ENCODE measurements at places on chromosomes 5 and 9.
A peak's percentile ranks its signal among the peaks of the same experiment; 100 is the strongest.

DNA sequence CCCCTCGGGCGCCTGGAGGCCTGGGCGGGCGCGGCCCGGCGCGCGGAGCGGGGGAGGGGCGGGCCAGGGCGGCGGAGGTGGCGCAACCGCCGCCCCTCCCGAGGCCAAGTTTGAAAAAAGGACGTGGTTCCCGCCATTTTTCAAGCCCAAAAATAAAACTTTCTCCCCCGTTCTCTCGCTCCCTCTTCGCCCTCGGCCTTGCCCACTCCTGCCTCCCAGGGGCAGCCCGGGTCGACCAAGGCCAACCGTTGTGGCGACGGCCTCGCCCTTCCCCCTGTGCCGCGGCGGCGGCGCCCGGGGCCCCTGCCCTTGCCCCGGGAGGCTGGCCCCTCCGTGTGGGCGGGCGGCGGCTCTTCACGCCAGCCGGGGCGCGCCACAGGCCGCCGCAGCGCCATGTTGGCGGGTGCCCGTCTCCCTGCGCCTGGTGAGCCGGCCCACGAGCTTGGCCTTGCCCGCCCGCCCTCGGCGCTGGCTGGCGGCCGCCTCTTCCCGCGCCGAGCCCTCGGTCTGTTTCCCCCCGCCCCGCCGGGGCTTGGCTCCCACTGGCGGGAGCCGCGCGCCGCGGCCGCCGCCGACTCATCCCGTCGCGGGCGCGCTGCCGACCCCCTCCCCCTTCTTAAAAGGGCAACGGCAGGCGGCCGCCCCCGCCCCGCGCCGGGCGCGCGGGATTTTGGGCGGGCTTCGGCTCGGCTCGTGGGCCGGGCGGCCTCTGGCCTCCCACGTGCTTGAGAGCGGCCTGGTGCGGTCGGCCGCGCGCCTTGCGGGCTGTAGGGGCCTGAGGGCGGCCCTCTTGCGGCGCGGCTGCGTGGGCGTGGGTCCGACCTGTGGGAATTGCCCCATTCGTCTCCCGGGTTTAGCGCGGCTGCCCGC is 1.3 kb downstream of the ANP32B start:
- DNase-seq, result peak; percentile 58

GRCh38 chr9:4021621-4022213 is 278.2 kb downstream of the GLIS3 start:
- no peak for DNase-seq

- no peak for DNase-seq
Measured at GRCh38 chr5:40442346-40442745, 237.4 kb upstream of the PTGER4 start.

DNA sequence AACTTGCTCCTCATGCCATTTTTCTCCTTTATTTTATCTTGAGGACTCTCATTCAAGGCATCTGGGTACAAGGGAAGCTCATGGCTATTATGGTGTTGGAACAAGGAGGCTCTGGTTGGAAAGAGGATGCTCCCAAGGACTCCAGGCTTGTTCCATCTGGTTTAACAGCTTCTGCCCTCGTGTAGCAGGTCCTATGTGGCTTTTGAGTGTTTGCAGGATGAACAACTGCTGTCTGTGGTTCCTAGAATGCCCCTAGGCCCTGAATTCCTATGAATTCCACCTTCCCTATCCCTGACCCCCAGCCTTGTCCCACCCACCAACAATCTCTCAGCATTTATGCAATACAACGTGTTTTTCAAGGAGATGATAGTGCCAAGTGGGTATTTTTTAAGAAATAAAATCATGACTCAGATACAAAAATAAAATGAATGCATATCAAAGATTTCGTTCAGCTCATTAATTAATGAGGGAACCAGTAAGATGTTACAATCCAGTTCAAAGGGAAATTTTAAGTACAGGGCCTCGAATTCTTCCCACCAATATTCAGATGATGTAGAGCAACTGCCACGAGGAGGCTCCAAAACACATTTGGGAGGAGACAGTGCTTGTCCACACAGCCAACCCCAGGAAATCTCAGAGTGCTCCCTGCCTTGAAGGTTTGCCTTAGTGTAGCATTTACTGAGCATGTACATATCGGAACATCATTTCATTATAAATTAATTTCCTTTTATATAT is 182.0 kb downstream of the MUSK start:
- DNase-seq, result no peak

DNA sequence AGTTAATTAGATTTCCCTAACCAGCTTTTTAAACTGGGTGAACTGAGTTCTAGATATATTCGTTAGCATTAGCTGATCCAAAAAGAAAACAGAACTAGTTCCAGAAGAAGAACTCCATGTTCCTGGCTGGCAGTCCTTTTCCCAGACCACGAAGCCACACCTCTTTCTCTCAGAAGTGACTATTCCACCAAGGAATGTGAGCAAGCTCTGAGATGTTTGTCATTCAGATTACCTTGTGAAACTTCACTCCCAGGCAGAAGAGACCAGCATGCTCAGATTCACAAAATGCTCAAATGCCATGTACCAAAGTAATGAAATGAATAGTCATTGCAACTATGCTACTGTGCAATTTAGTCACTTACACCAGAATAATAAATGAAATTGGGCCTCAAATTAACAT is 4.4 kb upstream of the SSBP2 start:
- peak; percentile 76 for DNase-seq
